ENCODE measurements at places on chromosomes 12 and 14.

DNA sequence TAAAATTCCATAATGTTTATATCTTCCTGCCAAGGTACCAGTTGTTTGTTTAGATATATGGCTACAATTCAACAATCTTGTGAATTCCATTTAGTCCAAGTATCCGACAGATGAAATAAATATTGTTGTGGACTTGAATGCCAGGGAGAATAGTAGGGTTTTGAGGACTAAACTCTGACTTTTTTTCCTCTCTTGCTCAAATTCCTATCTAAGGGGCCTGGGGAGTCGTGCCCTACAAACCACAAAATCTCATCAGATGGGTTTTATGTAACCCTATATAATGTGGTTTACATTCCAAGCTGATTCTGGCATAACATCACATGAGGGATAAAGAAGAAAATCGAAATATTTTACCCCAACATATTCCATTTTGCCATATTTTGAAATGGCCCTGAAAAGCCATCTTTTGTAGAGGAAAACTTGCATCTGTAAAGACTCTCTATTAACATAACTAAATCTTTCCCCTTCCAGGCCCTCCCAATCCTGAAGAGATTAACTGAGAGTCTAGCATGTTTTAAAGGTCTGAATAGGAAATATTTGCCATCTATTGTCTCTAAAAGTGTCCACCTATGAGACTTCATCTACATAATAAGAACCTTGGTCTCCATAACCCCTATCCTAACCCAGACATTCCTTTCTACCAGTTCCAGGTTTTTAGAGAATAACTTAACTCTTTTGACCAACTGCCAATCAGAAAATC lies 184.7 kb upstream of the KITLG start:
- ATAC-seq = no peak

DNA sequence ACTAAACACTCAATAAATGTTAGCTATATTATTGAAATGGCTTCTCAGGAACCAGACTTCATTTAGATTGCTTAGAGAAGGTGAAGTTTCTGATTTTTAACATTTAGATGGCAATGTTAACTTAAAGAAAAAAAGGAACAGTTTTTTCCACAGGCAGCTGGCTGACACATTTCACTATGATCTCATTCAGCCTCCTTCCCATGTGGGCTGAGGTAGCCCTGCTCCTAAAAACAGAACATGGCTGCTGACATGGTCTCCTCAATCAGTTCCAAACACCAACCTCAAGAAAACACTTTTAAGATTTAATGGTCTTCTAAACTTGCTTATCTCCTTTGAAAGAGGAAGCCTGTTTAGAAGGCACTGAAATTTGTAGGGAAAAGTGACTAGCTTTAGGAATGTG lies 23.8 kb downstream of the GNS start:
- ATAC-seq = no peak

GRCh38 chr12:80183939-80184338 lies 84.6 kb downstream of the OTOGL start:
- no peak for ATAC-seq

DNA sequence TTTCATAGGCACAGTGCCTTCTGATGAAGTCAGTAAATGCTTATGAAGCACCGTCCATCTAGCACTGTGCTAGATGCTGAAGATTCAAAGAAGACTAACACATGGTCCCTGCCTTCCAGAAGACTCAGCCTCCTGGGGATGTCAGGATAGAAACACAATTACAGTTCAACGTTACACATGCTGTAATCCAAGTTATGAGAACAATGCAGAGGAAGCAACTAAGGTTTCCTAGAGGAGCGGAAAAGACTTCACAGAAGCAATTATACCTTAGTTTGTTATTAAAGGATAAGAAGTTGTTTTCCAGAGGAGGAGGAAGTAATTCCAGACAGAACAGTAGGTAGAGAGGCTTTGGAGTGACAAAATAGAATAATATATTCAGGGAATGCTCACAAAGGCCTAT lies 66.9 kb upstream of the FGD4 start:
- ATAC-seq = no peak

- ATAC-seq = no peak
Measured at GRCh38 chr12:535396-535795, 75.7 kb downstream of the B4GALNT3 start.

- no peak for ATAC-seq
Measured at GRCh38 chr14:53019406-53019805, 68.6 kb upstream of the FERMT2 start.

DNA sequence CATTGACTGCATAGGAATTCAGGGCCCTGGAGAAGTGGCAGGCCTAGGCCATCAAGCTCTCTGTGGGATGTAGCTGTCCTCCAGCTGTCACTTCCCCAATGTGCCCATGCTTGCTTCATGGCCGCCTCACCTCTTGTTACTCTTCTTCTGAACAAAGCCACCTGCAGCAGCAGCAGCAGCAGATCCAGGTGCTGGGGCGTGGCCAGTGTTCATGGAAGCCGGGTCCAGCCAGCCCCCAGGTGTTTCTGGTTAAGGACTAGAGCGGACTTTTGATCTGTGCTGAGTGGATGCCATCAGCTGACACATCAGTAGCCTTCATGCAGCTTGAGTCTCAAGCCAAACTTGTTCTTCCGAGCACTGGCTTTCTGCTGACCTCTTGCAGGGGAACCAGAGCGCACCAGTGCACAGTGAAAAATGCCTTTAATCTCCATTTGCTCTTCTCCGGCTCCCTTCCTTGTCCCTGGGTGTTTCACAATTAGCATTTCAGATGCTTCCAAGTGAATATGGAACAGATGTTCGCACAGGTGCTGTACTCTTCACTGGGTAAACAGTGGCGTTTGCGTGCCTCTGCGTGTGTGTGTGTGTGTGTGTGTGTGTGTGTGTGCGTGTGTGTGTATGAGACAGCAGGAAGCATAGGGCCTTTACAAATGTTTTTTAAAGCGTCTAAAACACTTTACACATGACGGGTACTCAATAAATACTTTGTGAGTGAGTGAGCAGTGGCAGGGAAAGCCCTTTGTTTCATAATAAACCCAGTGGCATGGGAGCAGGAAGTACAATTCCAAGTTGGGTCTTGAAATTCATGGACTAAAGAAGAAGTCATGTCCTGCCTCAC lies 20.1 kb downstream of the TPCN1 start:
- ATAC-seq = no peak

GRCh38 chr14:64766430-64767151 lies 62.4 kb downstream of the PLEKHG3 start:
- ATAC-seq = no peak

GRCh38 chr12:104138797-104139152 lies 765 bp upstream of the NFYB start:
- no peak for ATAC-seq

- no peak for ATAC-seq
Measured at GRCh38 chr14:51400139-51400538, 160.1 kb downstream of the TMX1 start.

All from SK-N-SH treated with all-trans-retinoic acid at 6 μM for 48 hours (cell line).